Endothelial cell (in vitro differentiated cells): ENCODE measurements at places on chromosomes 2 and 18. TPM values are rescaled to one million over a fixed set of nuclear protein-coding genes. Genes with fewer than 3 reads are reported as not detected.

GRCh38 chr18:71242981-71243380 lies 954.1 kb downstream of the SOCS6 start:
- no peaks in the 10 kb centered on the region for H3K36me3 ChIP-seq
- DNase-seq = no peak
- H3K4me1 ChIP-seq = no peaks in the 10 kb centered on the region

DNA sequence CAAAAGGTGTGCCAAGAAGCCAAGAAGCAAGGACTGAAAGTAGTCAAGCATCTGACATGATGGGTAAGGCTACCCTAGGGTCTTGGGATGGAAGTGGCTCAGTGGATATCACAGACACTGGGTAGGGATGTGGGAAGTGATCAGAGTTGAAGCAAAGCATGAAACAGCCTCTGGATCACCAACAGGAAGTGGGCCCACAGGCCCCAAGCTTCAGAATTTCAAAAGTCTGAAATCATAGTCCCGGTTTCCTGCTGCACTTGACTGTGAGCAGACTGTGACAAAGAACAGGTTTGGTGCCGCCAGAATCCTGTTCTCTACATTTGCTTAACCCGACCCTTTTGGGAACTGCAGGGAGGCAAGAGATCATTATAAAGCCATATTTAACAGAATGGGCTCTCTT lies 57.4 kb downstream of the SP100 start:
- H3K4me3 ChIP-seq = no peak overlapping the region
- no peak overlapping the region for H3K27ac ChIP-seq
- DNase-seq = no peak
- H3K4me1 ChIP-seq = peaks cover 7% of the 10 kb centered on the region
- H3K27me3 ChIP-seq = no peaks in the 10 kb centered on the region
- H3K36me3 ChIP-seq = no peaks in the 10 kb centered on the region

GRCh38 chr18:60508108-60508507 lies 135.5 kb upstream of the MC4R start:
- no peak overlapping the region for H3K4me3 ChIP-seq
- peaks cover 15% of the 10 kb centered on the region for H3K4me1 ChIP-seq
- H3K36me3 ChIP-seq = no peaks in the 10 kb centered on the region
- H3K27ac ChIP-seq = no peak overlapping the region
- DNase-seq = no peak
- H3K27me3 ChIP-seq = no peaks in the 10 kb centered on the region

GRCh38 chr2:162710287-162710890 lies 128.2 kb downstream of the KCNH7 start:
- H3K27me3 ChIP-seq = no peaks in the 10 kb centered on the region
- no peak overlapping the region for H3K27ac ChIP-seq
- H3K36me3 ChIP-seq = no peaks in the 10 kb centered on the region
- DNase-seq = no peak

- H3K36me3 ChIP-seq = peaks cover 15% of the 10 kb centered on the region
- H3K4me3 ChIP-seq = no peak overlapping the region
- no peaks in the 10 kb centered on the region for H3K4me1 ChIP-seq
- DNase-seq = no peak
- peak overlapping the region; percentile 18 for H3K27ac ChIP-seq
These were observed 77.5 kb downstream of the NCK2 start for GRCh38 chr2:105822186-105822585.

GRCh38 chr18:37511721-37512298 lies 53.8 kb downstream of the CELF4 start:
- H3K27ac ChIP-seq = no peak overlapping the region
- H3K36me3 ChIP-seq = peaks cover 17% of the 10 kb centered on the region
- peaks cover 15% of the 10 kb centered on the region for H3K4me1 ChIP-seq
- peaks cover 11% of the 10 kb centered on the region for H3K27me3 ChIP-seq
- DNase-seq = no peak

DNA sequence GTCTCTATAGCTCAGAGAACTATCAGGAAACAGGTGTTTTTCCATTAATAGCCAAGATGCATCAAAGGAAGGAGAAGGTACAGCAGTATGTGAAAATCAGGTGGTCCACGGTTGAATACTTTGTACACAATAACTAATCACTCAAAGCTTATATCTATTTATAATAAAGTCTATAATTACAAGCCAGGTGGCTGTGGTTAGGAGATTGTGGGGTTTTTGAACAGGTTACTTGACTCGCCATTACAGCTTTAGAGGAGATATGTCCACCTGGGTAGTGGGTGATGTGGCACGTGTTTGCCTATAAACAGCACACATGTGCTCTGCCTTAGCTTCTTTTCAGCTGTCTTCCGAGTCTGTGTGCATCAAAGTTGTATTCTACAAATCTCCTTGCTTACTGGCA lies 892.2 kb upstream of the ZEB2 start:
- H3K36me3 ChIP-seq = no peaks in the 10 kb centered on the region
- no peaks in the 10 kb centered on the region for H3K27me3 ChIP-seq
- DNase-seq = no peak
- H3K4me1 ChIP-seq = no peaks in the 10 kb centered on the region
- H3K27ac ChIP-seq = no peak overlapping the region

DNA sequence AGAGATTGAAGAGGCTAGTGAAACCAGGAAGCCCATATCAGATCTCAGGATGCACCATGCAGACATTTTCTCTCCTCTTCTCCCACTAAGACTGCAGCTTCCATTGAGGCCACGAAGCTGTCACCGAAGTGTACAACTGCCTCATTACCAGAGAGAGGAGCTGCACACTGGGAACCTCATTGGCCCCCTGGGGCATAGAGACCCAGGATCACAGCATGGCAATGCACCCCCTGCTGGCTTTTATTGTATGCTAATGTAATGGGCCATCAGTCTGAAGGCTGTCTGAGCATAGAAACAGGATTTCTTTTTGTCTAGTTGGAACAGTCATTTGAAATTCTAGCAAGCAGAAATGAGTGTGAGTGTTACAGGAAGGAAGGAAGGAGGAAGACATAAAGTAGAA lies 861.6 kb upstream of the CELF4 start:
- peaks cover 13% of the 10 kb centered on the region for H3K4me1 ChIP-seq
- peaks cover 2% of the 10 kb centered on the region for H3K27me3 ChIP-seq
- H3K27ac ChIP-seq = no peak overlapping the region
- H3K36me3 ChIP-seq = no peaks in the 10 kb centered on the region
- H3K4me3 ChIP-seq = no peak overlapping the region
- no peak for DNase-seq

DNA sequence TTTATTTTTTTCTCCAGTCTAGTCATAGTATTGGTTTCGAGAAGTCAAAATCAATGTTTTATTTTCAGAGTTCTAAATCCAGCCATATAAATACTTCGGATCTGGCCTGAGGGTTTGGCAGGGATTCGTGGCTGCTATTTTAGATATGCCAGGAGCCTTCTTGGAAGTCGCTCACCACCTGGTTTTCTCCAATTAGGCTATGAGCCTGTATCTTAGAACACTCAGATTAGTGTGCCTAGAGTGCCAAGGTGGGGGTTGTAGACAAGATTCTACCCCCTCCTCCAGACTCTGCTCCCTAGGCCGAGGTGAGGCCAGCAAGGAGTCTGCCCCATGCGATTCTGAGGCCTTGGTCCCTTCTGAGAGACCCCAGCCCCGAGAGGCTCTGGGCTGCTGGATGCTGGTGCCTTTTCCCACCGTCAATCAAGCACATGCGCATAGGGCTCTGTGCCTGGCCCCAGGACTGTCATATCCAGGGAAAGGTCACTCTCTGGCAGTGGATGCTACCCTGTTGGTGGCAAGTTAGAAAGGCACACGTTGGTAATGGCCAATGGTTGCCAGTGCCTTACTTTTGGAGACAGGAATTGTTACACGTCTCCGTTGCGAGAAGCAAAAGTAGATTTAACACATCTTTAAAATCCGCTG lies 197.1 kb downstream of the AGAP1 start:
- DNase-seq = no peak
- H3K36me3 ChIP-seq = no peaks in the 10 kb centered on the region
- H3K4me3 ChIP-seq = no peak overlapping the region

- H3K27me3 ChIP-seq = no peaks in the 10 kb centered on the region
- H3K4me1 ChIP-seq = peaks cover 22% of the 10 kb centered on the region
- no peak overlapping the region for H3K27ac ChIP-seq
- H3K36me3 ChIP-seq = no peaks in the 10 kb centered on the region
- DNase-seq = no peak
These were observed 297.1 kb downstream of the TCF4 start for GRCh38 chr18:55290898-55291297.

ANKRD62 gene
- total RNA-seq = 0.13 TPM

TUBA4B gene
- not detected for total RNA-seq

AMMECR1L gene
- 26.3 TPM for total RNA-seq

CNGA3 gene
- total RNA-seq = 0.10 TPM

RANBP2 gene
- 67.7 TPM for total RNA-seq

KATNAL2 gene
- 7.9 TPM for total RNA-seq

PDE11A gene
- total RNA-seq = 1.7 TPM
